ENCODE measurements at places on chromosomes 6 and 20. TPM values are rescaled to one million over a fixed set of nuclear protein-coding genes. Genes with fewer than 3 reads are reported as not detected.

GRCh38 chr6:157715728-157716164 is 107.3 kb upstream of the SNX9 start:
- no peaks in the 10 kb centered on the region for H3K36me3 ChIP-seq
- H3K4me1 ChIP-seq: peaks cover 24% of the 10 kb centered on the region
- DNase-seq: peak; percentile 95
- no peak overlapping the region for H3K4me3 ChIP-seq

Gene L3MBTL1
- total RNA-seq: 2.2 TPM

Gene LST1
- total RNA-seq: not detected

Gene OR2J3
- total RNA-seq: not detected

- no peak overlapping the region for H3K4me3 ChIP-seq
- H3K36me3 ChIP-seq: no peaks in the 10 kb centered on the region
- H3K4me1 ChIP-seq: peaks cover 30% of the 10 kb centered on the region
Measured at GRCh38 chr6:11613336-11613735, 75.8 kb downstream of the TMEM170B start.

DNA sequence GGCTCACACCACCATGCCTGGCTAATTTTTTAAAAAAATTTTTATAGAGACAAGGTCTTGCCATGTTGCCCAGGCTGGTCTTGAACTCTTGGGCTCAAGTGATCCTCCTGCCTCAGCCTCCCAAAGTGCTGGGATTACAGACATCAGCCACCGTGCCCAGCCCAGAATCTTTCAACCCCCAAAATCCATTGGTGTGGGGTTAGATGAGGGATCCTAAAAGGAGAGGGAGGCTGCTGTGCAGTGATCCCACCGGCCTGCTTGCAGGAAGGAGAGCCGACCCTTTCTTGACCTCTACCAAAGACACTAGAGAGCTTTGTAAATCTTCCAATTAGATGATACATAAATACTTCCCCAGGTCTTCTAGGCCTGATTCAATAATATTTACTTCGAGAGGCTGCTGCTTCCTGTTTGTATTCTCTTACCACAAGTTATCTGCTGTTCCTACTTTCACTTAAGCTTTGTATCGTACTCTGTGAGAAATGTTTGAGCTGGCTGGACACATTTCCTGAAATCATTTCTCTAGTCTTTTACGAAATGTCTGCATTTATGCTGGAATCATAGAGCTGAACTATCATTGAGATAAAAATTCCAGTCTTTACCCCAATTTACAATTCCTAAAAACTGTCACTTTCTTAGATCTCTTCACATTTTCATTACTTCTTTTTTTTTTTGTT is 49.3 kb upstream of the IER3 start:
- H3K27me3 ChIP-seq: no peaks in the 10 kb centered on the region
- H3K4me1 ChIP-seq: peaks cover 6% of the 10 kb centered on the region
- DNase-seq: peak; percentile 85
- peak overlapping the region; percentile 78 for H3K27ac ChIP-seq

Gene OOEP
- total RNA-seq: not detected

Gene PI16
- under 0.01 TPM for total RNA-seq

- H3K36me3 ChIP-seq: no peaks in the 10 kb centered on the region
- H3K27me3 ChIP-seq: no peaks in the 10 kb centered on the region
- no peak overlapping the region for H3K4me3 ChIP-seq
- DNase-seq: no peak
Measured at GRCh38 chr6:118252474-118252873, 295.6 kb upstream of the PLN start.

Measured in IMR-90 (cell line).